ENCODE measurements at places on chromosomes 4 and X. TPM values are rescaled to one million over a fixed set of nuclear protein-coding genes. Genes with fewer than 3 reads are reported as not detected.

IL2 gene
- total RNA-seq, result not detected

SMC1A gene
- total RNA-seq, result 50.8 TPM

SRPX2 gene
- 14.2 TPM for total RNA-seq

DRD5 gene
- not detected for total RNA-seq

SLC7A11 gene
- 0.19 TPM for total RNA-seq

TCEANC gene
- 6.4 TPM for total RNA-seq

SLC6A14 gene
- 0.05 TPM for total RNA-seq

All from cardiac septum (tissue), 1 donor.